ENCODE measurements at places on chromosomes 5 and 9.

DNA sequence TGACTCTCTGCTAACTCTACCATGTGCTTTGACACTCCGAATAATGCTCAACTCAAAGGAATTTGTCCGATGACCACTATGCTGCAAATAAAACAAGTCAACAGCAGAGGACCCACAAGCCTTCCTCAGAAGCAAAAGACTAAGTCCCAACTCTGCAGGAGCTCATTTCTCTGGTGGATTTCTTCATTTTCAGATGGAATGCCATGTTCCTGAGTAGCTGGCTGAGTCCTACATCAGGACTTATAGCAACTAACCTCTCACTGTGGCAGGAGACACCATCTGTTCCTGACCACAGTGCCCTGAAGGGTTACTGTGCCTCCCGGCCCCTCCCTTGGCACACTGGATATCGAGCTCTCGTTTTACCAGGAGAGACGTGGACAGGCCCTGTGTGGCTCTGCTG is 20.8 kb downstream of the LHFPL2 start:
- ATAC-seq: no peak

DNA sequence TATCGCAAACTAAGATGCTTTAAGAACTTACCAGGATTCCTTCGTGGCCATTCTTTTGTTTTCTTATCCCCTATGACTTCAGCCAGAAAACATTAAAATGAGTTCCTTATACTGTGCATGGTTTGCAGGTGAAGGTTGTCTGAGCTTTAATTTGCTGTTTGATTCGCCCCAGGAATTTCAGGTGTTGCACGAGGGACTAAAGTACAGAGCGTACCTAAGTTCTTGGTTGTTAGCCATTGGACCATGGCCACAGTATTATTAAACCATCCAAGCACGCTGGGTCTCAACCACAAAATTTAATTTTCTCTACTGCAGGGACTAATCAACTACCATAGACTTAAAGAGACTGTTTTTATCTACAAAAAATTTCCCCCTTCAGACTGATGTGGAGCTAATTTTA is 208.4 kb upstream of the MPDZ start:
- ATAC-seq: no peak

DNA sequence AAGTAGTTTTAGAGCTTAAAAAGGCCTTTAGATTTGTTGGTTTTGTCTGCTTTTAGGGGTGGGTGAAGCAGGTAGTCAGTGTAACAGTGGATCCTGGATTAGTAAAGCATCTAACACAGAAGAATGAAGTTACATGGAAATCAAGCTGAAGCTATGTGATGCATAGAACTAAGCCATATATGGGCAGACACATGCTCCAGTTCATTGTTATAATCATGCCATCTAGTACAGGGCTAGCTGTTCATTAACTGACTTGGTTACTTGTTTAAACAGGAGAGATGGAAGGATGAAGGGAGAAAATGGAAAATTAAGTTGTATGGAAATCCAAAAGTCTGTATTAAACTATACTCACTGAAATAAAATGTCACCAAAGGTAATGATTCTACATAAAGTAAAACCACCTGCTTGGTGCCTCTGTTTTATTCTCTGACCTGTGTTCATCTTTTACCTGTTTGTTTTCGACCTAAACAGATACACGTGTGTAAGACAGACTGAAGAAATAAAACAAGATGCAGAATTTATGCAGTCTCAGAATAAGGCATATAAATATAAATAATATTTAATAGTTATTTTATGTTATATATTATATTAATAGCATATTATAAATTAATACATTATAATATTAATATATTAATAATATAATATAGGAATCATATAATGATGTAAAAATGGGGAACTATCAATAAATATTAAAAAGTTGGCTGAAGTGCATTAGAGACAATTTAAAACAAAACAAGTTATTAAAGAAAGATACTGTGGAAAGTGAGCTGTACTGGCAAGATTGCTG is 33.9 kb downstream of the MRPS30 start:
- ATAC-seq: no peak

- peak; percentile 89 for ATAC-seq
These were observed 22.8 kb downstream of the SMIM3 start for GRCh38 chr5:150801117-150801927.

- no peak for ATAC-seq
These were observed 48.2 kb upstream of the ANGPTL2 start for GRCh38 chr9:127170652-127171051.

DNA sequence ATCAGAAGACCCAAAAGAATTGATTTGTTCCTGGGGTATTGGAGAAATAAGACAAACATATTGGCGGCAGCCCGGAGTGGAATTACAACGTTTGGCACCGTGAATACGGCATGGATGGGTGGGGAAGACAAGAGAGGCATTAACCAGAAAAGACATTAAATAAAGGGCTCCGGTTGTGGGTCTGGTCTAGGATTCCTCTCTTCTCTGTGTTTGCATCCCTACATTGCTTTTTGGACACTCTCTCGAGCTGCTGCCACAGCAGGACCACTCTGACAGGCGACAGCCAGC is 138.7 kb upstream of the PALM2AKAP2 start:
- ATAC-seq: no peak

GRCh38 chr5:10635257-10635866 is 71.5 kb downstream of the ANKRD33B start:
- ATAC-seq: no peak

- ATAC-seq: no peak
These were observed 16.5 kb downstream of the GOLM1 start for GRCh38 chr9:86082870-86083269.

GRCh38 chr9:28916348-28916747 is 1343.1 kb upstream of the C9orf72 start:
- no peak for ATAC-seq

GRCh38 chr9:38384990-38385848 is 7.3 kb upstream of the ALDH1B1 start:
- no peak for ATAC-seq

DNA sequence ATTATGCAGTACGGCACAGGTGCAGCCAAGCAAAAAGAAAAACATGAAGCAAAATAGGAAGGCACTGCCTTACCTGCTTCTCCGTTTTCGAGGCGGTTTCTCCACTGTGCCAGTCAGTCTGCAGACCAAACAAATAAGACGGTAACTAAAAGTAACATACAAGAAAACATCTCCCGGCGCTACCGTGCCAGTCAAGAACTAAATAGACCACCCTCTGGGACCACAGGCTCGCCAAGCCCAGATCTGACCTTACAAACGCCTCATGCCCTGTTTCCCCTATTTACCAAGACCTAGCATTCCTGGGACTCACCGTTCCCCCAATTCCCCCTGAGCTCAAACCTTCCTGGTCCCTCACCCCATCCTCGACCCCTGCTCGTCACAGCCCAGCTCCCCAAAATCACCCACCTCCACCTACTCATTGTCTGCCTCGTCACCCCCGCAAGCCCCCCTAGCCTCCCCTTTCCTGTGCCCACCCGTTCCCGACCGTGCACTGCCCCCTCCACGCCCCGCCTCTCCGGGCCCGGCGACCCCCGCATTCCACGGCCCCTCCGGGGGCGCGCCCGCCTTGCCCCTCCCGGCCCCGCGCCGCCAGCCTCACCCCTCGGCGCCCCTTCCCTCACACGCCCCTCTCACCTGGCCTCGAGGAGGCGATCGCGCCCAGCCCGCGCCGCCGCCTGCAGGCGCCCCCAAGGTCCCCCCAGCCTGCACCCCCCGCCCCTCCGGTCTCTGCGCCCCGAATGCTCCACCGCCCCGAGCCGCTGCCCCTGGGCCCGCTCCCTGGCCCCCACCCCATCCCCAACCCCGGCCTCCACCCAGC is 560 bp downstream of the SCAI start:
- ATAC-seq: peak; percentile 67

DNA sequence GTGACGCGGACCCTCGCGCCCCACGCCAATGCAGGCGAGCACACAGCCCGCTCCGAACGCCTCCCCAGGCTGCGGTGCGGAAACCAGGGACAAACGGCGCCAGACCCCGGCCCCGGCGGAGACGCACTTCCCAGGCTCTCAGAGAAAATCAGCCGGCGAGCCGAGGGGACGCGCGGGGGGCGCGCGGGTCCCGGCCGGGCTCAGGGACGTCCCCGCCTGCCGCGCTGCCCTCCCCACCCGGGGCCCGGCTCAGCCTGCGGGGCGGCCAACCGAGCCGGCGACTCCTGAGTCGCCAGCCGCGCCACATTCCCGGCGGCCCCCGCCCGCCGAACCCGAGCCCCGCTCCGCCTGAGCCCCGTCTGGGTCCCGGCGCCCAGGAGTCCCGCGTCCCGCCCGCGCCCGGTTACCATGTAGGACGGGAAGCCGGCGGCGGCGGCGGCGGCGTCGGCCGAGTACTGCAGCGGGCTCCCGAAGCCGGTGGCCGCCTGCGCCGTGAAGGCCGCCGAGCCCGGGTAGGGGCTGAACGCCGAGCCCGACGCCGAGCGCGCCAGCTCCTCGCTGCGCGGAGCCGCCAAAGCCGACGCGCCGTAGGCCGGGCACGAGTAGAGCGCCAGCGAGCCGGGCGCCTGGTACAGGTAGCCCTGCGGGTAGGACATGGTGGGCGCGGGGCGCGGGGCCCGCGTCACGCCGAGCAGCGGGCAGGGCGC is 566 bp downstream of the IRX2 start:
- peak; percentile 24 for ATAC-seq

DNA sequence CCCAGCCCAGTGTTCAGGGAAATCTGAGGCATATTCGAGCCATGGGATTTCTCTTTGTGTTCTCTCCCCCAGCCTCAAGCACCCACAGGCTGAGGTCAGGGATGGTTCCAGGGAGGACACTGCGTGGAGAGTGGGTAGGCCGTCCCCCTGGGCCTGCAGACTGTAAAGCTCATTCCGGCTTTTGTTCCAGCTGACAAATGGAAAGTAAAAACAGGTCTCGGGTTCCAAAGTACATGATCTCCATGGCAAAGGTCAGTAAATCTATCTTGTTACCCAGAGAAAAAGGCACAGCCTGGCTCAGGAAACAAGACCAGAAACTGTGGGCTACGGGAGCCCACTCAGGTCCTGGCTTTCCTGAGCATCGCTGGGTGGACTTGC is 116.2 kb downstream of the ROR2 start:
- peak; percentile 26 for ATAC-seq

DNA sequence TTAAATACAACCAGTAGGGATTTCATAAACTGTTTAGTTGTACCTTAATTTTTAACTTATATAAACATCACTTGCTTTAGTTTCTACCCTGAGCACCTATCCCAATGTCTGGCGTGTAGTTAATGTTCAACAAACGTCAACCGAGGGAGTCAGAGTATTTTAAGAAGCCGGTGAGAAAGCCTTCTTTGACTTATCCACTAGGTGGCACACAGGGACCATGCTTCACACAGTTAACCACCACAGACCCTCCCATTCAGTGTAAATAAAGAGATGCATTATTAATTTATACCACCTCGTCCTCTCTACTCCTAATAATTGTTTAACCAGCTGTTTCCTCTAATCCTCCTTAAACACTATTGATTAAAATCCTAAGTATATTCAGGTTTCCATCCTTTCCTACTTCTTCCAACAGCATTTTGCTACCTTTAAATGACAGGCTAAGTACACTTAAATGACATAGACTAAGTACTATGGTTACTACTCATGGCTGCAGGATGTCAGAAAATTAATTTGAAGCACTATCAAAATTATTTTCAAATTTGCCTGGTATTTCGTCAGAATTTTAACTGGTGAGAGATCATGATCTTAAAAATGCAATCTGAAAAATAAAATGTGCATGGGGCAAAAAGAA is 2.3 kb downstream of the HAPLN1 start:
- peak; percentile 34 for ATAC-seq

Measured in motor neuron (in vitro differentiated cells).